ENCODE measurements at places on chromosomes 2 and 18.

DNA sequence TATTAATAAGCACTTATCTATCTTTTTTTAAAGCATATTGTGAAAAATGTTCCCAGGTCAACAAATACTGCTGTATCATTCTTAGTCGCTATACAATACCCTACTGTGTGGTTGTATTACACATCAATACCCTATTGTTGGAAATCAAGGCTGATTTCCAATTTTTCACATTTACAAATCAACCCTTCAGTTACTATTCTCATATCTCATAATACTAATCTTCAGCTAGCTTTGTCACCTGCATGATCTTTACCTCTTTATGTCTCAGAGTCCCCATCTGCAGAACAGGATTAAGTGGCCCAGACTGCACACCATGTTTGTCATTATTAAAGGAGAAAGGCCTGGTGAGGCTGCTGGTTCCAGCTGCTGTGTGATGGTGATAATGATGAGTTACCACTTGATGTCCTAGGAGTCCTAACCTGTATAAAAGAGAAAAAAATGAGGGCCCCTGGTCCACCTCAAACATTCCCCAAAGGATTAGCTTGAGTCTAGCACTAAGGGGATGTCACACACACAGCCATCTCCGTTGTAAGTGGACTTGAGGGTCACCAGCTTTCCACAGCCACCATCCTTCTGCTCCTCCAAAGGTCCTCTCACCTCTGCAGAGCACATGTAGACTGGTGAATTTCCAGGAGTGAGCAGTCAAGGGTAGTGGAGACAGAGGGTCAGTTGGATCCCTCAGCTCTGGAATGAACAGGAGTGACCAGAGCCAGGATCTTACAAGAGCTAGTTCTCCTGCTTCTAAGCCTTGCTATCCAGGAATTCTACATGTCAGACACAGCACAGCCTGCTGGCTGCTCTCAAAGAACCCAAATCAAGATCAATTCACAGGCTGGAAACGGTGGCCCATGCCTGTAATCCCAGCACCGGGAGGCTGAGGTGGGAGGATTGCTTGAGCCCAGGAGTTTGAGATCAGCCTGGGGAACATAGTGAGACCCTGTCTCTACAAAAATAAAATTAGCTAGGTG is 36.0 kb upstream of the BIN1 start:
- no peak for DNase-seq

GRCh38 chr2:1868683-1869141 is 124.4 kb upstream of the PXDN start:
- no peak for DNase-seq

DNA sequence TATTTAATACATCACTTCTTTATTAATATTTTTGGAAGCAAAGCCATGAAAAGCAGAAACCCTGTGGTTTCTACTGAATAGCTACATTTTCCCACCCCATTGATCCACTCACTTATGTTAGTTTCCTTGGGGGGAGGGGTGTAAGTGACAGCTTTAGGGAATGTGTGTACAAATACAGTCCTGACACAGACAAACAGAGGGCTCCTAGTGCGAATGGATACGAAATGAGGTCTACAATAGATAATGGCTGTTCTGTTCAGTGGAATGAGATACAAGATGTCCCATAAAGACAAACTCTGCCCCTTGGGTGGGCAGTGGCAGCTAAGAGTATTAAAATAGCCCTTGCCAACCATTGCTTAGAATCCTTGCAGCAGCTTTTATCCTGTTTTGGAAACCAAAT is 312.9 kb downstream of the NCKAP5 start:
- DNase-seq = no peak

DNA sequence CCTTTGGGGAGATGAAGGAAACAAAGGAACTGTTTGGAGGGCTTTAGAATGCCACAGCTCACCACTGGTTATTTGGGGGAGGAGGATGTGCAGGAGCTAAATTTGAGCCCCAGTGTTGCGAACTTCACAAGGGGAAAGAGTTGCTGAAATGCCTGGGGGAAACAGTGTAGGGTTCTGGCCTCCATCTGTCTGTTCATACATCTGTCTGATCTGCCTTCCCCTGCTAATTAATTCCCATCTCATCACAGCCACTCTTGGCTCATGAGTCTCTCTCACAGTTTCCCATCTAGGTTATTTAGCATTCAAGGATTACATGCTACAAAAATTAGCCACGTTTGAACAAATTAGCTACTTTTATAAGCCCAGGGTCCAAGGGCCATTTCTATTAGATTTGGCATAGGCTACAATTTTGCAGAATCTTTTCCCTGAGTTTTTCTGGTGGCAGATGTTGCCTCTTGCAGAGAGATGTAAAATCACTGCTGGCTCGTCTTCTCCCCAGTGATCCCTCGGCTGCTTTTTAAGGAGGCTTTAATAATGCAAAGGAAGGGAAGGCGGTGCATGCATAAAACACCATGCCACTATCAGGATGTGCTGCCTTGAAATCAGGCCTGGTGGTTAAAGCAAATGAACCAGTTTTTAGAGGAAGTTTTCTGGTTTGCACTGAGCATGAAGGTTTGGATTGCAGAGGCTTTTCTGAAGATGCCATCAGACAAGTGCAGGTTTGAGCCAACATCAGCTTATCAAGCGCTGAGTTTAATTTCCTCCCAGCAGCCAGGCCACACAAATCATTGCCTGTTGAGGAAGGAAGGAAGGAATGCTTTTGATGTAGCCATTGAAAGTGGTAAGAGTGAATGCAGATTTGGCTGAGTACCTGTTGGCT is 35.0 kb downstream of the ADD2 start:
- no peak for DNase-seq

DNA sequence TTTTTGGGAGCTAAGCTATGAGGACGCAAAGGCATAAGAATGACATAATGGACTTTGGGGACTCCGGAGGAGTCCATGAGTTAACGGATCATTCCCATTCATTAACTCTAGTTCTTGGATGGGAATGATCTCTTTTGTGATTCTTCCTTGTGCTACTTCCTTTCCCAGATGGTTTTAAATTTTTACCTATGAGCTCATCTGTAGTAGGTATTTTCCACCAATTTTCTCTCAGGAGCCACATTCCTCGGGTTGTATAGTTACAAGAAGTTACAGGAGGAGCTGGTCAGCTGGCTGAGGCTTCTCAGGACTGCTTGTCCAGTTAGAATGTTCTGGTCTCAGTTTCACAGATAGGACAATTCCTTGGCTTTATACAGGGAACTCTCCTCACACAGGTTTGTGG is 42.9 kb upstream of the LPIN2 start:
- no peak for DNase-seq

- no peak for DNase-seq
These were observed 1265.0 kb upstream of the PIK3C3 start for GRCh38 chr18:40690062-40690461.

DNA sequence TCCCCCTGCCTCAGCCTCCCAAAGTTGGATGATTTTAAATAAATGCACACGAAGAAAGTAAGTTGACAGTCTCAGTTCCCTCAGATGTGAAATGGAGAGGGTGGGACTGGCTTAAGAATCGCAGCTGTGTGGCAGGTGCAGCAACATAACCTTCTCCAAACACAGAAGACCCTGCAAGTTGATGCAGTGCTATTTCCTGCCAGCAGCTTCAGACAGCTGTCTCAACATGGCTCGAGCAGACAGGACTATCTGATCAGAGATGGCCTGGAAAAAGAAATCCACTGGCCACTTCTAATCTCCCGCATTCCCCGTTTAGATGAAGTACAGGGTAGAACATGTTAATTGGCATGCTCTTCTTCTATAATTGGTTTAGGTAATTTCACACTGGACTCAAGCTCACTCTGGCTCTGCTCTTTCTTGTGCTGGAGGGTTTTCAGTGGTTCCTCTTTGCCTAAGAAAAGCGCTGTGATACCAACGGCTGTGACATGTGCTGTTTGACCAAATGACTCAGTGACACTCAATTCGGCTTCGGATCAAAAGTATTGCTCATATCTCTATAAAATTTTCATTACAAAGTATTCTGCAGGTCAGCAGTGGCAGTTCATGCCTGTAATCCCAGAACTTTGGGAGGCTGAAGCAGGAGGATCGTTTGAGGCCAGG is 40.2 kb downstream of the MYOM1 start:
- no peak for DNase-seq

- DNase-seq = peak; percentile 69
These were observed 57.2 kb downstream of the CYB5A start for GRCh38 chr18:74234326-74235171.

- DNase-seq = no peak
These were observed 3.3 kb downstream of the PTGR3 start for GRCh38 chr18:75205514-75206132.

DNA sequence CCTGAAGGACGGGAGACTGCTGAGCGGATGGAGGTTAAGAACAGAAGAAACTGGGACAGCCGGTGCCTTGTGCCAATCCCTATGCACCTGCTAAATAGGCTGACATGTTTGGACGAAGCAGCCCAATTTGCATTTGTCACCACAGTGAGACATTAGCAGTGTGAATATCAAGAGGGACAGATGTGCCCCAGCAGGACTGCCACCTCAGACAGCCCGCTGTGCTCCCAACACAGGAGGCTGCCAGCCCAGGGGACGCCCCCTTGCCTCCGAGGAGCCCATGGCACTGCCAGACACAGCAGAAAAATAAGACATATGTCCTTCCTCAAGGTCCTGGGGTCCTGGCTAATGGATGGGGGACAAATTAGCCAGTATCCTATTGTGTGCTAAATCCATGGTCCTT is 306.7 kb upstream of the POU3F3 start:
- no peak for DNase-seq

- no peak for DNase-seq
These were observed 13.6 kb upstream of the TMEM18 start for GRCh38 chr2:690799-691198.

GRCh38 chr2:168466834-168467565 is 10.9 kb downstream of the CERS6 start:
- DNase-seq = no peak

DNA sequence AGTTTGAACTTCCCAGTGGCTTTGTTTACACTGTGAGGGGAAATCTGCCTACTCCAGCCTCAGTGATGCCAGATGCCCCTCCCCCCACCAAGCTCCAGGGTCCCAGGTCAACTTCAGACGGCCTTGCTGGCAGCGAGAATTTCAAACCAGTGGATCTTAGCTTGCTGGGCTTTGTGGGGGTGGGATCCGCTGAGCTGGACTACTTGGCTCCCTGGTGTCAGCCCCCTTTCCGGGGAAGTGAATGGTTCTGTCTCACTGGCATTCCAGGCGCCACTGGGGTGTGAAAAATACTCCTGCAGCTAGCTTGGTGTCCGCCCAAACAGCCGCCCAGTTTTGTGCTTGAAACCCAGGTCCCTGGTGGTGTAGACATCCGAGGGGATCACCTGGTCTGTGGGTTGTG is 70.0 kb upstream of the NEUROD1 start:
- no peak for DNase-seq

DNA sequence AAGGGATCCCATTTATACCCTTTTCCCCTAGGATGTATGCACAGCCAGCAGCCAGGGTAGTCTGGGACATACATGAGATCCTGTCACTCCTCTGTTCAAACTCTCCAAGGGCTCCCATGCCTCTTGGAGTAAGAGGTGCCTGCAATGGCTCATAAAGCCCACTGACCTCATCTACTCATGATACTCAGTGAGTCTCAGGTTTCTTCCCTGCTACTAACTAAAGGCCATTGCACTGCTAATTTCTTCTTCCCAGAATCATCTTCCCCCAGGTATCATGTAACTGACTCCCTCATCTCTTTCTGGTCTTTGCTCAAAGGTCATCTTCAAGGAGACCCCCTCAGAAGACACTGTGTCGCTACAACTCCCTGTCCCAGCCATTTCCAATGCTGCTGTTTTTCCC is 68.2 kb downstream of the CCBE1 start:
- no peak for DNase-seq

- DNase-seq = no peak
These were observed 10.6 kb downstream of the UBE2F start for GRCh38 chr2:237977380-237977779.

DNA sequence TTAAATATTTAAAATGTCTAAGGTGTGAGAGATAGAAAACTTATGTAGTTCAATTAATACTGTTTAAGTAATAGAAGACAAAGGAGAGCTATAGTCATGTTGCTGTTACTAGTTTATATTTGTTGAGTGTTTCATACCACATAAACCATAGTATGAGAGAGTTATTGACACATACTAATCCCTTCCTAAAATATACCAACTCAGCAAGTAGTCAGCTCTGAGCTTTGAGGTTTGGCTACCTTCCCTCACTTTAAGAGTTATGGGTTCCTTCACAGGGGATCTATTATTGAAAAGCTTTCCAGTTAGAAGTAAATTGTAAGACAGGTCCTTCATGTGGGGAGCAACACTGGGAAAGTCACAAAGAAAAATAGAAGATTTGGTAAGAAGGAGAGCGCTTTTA is 701.6 kb upstream of the ZEB2 start:
- no peak for DNase-seq

- DNase-seq = no peak
These were observed 16.2 kb downstream of the TOGARAM2 start for GRCh38 chr2:28997237-28997846.

- no peak for DNase-seq
These were observed 135.7 kb downstream of the USP34 start for GRCh38 chr2:61335187-61335586.

DNA sequence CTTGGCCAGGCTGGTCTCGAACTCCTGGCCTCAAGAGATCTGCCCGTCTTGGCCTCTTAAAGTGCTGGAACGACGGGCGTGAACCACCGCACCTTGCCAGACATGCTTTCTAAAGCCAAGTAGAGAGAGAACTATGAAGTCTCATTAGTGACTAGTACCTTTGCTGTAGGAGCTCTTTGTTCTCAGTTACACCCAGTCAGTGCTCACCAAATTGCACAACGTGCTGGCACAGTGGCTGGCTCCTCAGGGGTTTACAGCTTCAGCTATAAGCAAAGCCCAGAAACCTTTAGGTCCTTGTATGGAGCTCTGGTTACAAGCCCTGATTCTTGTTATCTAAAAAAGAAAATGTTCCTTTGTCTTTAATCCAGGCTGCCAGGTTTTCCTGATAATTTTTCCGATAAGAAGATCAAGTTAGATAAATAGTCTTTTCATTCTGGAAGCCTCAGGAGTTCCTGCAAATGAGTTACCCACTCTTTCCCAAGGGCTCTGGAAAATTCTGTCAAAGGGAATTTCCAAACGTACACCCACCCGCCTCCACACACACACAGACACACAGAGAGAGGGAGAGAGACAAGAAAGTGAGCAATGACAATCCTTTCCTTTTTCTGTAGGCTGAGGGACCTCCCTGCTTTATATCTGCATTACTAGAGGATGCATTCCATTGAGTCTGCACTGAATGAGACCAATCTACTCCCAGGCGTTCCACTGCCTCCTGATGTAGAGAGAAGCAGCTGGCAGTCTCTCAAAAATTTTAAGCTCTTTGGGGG is 100.2 kb upstream of the CSRNP3 start:
- DNase-seq = no peak

- peak; percentile 22 for DNase-seq
These were observed 87.7 kb upstream of the FSHR start for GRCh38 chr2:49241991-49242390.

GRCh38 chr2:96668771-96669170 is 26.2 kb downstream of the FER1L5 start:
- DNase-seq = no peak

- peak; percentile 97 for DNase-seq
These were observed 25.5 kb upstream of the YWHAQ start for GRCh38 chr2:9656270-9656766.

GRCh38 chr2:179936654-179937053 is 70.4 kb downstream of the CWC22 start:
- no peak for DNase-seq
